Esophagus mucosa (tissue), 1 donor: ENCODE measurements at places on chromosomes 4 and X.
A peak's percentile ranks its signal among the peaks of the same experiment; 100 is the strongest.

- no peak for ATAC-seq
These were observed 218.7 kb downstream of the NWD2 start for GRCh38 chr4:37463033-37463856.

DNA sequence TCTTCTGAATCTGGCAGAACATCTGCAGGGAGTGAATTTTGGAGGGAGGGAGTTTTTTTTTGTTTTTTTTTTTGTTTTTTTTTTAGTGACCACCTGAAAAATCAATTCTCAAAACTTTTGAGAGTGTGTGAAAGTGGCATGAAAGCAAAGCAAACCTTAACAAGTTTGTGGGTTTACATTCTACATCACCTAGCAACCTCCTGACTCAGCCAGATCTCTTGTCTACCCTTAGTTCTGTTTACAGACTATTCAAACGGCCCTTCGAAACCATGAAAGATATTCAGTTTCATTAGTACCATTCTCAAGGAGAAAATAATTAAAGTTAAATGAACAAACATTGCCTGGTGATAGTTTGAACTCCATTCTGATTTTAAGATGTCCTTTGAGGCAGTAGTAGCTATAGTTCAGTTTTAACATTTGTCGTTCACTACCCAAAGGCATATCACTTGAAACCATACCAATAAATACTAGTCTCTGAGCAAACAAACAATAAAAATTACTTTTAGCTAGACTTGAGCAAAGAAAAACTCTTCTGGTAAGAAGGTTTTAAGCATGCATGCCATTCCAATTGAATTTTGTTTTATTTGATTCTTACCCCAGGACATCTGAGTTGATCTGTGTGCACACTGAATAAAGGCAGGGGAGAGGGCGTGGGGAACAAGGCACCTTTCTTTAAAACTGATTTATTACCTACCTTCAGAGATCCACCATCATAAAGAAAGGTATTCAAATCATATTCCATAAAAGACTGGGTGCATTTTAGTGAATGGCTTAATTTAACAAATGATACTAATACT lies 137.7 kb downstream of the ARX start:
- ATAC-seq: no peak

DNA sequence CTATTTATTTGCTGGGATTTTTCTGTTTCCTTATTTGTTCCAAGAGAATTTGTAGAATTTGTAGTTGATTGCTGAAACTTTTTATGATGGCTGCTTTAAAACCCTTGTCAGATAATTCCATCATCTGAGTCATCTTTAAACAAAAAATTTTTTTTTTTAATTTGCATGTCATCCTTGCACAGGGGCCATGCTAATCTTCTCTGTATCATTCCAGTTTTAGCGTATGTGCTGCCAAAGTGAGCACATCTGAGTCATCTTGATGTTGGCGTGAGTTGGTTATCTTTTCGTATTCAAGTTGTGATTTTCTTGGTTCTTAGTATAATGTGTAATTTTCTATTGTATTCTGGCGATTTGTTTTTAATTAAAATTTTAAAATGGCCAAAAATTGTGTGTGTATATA lies 18.7 kb upstream of the ZNF157 start:
- no peak for ATAC-seq

GRCh38 chr4:6788123-6788522 lies 5.6 kb downstream of the KIAA0232 start:
- ATAC-seq: no peak

GRCh38 chrX:68999356-68999755 lies 165.9 kb downstream of the PJA1 start:
- ATAC-seq: peak; percentile 94

DNA sequence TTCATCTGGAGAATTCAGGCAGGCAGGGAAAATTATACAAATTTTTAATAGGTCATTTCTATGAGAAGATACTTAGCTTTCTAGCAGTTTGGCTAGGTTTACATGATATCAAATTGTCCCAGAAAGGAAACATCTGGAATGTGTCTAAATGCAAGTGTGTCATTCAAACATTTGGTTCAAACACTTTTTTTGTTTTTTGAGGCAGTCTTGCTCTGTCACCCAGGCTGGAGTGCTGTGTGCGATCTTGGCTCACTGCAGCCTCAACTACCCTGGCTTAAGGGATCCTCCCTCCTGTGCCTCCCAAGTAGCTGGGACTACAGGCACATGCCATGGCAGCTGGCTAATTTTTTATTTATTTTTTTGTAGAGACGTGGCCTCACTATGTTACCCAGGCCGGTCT lies 31.6 kb downstream of the SPARCL1 start:
- no peak for ATAC-seq

DNA sequence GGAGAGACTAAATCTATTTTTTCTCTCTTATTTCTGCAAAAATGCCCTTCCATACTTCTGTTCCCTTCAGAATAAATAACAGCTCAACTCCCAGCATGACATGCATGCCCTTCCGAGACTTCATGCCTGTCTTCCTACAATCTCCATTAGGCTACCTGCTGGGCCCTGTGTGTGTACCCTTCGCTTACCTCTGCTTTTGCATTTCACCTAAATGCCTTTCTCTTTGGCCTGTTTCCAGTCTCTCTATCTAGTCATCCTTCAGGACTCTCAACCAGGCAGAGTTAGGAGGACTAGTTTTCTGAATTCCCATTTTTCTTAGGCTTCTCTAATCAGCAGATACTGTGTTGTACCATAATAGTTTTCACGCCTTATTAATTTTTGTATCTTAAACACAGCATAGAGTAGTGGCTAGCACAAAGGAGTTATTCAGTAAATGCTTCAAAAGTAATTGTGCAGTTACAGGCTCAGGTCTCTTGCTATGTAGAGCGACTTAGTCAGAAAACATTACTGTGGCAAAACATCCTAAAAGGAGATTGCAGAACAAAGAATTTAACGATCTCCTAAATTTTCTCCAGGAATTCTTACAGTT lies 20.5 kb downstream of the SEPTIN11 start:
- no peak for ATAC-seq

- no peak for ATAC-seq
These were observed 520.1 kb upstream of the GALNT7 start for GRCh38 chr4:172648471-172648870.

DNA sequence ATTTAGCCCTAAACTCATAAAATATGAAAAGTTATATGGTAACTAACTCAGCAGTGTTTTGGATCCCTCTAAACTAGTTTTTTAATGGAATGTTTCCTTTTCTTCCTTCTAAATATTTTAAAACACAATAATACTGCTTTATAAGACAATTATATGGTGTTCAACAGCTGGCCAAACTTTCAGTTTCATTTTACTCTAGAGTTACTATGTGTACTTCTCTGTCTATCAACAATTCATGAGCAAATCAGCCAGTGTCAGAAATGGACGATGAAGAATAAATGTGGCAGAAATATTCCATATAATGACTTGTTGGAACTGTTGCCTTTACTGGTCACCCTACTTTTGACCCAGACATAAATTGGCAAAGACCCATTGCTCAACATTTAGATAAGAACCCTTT lies 64.8 kb upstream of the CXXC4 start:
- ATAC-seq: no peak

- no peak for ATAC-seq
These were observed 150.6 kb downstream of the ADAMTS3 start for GRCh38 chr4:72418458-72418857.

GRCh38 chr4:86664959-86665358 lies 70.8 kb downstream of the PTPN13 start:
- ATAC-seq: no peak

GRCh38 chr4:98796991-98797390 lies 131.9 kb downstream of the EIF4E start:
- ATAC-seq: no peak

GRCh38 chrX:57918750-57919436 lies 8.6 kb upstream of the ZXDA start:
- no peak for ATAC-seq

DNA sequence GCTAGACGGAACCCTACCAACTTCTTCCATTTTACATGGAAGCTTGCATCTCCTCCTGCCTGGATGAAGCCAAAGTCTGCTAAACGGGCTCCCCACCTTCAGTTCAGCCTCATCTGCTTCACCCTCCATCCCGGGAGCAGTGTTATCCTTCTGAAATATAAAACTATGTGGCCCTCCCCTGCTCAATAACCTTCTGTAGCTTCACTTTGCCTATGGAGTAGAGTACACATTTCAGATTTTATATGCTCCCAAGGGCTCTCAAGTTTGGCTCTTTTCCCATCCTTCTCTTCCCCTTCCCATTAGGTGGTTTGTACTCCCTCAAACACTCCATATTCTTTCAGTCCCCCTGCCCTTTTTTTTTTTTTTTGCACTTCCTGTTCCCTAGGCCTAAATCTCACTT lies 115.9 kb upstream of the RAI2 start:
- no peak for ATAC-seq

GRCh38 chr4:2135083-2135482 lies 76.0 kb downstream of the NAT8L start:
- ATAC-seq: no peak

GRCh38 chr4:185276036-185276435 lies 66.6 kb downstream of the SNX25 start:
- ATAC-seq: no peak

- no peak for ATAC-seq
These were observed 440.0 kb downstream of the PCDH7 start for GRCh38 chr4:31160146-31160545.

- ATAC-seq: peak; percentile 57
These were observed at the start of gene SHROOM4 for GRCh38 chrX:50813843-50814661. SHROOM4 (minus strand) TSS chrX:50814194; CDS start chrX:50814018, 176 bp downstream.

GRCh38 chrX:45186643-45187026 lies 14.0 kb downstream of the DIPK2B start:
- ATAC-seq: no peak

DNA sequence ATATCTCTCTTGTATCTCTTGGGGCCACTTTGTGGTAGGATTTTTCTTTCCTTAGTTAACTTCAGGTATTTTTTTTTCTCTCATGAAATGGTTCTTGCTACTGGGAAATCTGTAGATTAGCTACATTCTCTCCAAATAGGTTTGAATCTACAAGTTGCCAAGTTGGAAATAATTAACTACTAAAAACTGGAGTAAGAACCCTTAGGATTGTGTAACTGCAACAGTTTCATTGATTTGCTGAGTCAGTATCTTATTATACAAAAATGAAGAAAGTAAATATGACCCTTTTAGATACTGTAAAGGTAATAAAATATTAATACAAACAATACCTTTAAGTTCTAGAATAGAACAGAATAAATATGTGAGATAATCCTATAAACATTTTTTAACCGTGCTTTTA lies 327.9 kb downstream of the CXXC4 start:
- ATAC-seq: no peak

DNA sequence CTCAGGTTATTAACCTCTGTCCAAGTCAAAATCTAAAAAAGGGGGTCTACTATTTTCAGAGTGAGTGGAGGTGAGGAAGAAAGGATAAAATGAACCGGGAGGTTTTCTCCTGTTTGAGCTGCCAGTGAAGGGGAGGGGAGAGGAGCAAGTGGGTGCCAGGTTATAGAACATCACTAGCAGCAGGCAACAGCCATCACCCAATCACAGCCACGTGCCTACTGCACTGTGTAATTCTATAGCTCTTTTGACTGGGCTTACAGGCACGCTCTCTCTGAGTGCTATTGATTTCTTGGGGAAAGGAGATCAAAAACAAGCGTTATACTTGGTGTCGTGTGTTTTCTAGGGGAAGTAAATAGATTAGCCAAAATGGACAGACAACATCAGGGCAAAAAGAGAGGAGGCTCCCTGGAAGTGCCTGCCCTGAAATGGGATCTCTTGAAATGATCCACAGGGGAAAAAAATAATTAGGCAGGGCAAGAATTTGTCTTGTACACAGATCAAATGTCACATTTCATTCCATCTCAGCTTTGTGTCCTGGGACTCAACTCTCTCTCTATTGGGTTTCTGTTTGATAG lies 300.5 kb upstream of the LCORL start:
- ATAC-seq: no peak

- ATAC-seq: no peak
These were observed 2.8 kb upstream of the MAMLD1 start for GRCh38 chrX:150360331-150360730.
